Left colon (tissue), 2 donors: ENCODE measurements at places on chromosomes 13 and 19. TPM values are rescaled to one million over a fixed set of nuclear protein-coding genes. Genes with fewer than 3 reads are reported as not detected.
A peak's percentile ranks its signal among the peaks of the same experiment; 100 is the strongest.

GRCh38 chr13:24002206-24002815, 105.0 kb upstream of the C1QTNF9B start:
- DNase-seq, result no peak

- DNase-seq, result peak; percentile 82
These were observed 638 bp downstream of the ADGRE5 start for GRCh38 chr19:14381689-14382474.

GRCh38 chr13:26558074-26558805, 757 bp downstream of the WASF3 start:
- DNase-seq, result no peak

DNA sequence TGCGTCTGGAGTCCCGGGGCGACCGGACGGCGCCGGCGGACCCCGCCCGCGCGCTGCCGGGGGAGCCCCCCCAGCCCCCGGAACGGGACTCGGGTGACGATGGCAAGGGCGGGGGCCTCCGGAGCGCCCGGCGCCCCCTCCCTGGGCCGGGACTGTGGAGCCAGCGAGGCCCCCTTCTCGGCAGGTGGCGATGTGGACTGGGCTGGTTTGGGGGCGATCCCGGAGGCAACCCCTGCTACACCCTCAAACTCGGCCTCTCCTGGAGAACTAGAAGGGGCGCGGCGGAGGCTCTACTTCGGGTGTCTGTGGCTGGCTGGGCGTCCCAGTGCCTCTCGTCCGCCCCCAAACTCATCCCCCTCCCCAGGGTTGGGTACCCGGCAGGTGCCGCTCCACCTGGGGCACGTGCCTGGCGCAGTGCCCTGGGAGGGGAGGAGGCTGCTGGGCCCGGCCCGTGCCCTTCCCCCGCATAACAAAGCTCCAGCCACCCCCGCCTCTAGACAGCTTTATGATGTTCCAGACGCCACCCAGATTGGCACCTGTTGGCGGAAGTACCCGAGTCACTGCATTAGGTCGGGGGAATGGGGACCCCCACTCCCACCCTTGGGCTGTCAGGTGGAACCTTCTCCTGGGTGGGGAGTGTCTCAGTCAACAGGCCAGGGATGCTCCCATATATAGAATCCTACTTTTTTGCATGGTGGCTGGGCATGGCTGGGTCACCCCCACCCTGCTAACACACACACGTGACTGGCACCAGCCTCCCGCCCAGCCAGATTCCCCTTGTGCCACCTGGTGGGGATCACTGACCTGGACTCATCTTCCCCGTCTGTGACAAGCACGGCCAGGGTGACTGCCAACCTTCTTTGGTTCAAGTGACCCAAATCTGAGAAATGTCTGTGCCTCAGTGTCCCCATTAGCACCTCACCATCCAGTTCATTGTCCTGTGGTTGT, 722 bp downstream of the PKN1 start:
- DNase-seq, result peak; percentile 82

DNA sequence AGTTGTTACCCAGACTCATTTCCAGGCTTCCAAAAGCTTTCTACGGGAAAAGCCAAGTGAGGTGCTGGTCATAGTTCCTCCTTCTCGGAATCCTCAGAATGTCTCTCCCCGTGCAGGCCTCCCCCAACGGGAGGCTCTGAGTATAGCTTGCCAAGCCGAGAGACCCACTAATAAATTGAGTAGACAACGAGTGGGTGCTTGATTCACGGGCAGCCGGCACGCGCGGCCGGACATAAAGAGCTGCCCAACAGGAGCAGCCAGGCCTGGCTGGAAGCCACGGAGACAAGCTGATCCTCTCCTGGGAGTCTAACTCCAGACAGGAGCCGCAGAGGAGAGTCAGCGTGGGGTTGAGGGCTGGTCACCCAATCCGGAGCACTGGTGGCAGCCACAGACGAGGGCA, 43.4 kb upstream of the MEDAG start:
- DNase-seq, result peak; percentile 58

- no peak for DNase-seq
These were observed 102.7 kb downstream of the ZAR1L start for GRCh38 chr13:32212421-32212820.

ASPDH gene
- total RNA-seq, result not detected

DNA sequence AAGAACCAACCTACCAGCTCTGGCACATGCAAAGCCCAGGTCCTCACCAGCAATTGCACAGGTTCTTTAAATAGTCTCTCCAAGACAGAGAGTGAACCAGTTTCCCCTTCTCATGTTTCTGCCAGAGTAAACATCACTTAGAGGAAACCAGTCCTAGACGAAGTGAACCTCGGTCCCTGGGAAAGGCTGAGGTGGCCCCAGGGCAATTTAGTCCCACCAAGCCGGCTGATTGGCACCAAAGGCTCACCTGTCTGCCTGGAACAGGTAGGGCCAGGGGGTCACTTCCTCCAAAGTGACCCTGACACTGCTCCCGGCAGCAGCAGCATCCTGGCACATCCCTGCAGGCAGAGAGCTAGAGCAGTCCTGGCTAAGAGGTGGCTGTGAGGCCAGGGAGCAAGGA, 122.9 kb upstream of the ZNF507 start:
- no peak for DNase-seq

DNA sequence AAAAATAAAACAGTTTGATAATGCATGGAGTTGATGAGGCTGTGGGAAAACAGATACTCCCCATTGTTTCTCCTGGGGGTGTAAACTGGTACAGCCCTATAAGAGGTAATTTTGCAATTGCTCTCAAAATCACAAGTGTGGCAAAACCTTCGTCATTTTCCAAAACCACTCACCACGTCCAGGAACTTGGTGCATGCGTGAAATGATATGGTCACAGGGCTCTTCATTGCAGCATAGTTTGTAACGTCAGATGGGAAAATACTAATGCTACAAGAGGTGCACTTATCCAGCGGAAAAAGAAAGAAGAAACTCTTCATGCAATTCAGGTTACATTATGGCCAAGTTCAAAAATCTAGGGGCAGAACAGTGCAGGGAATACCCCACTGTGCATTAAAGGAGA, 11.9 kb upstream of the PLAUR start:
- DNase-seq, result no peak

DNA sequence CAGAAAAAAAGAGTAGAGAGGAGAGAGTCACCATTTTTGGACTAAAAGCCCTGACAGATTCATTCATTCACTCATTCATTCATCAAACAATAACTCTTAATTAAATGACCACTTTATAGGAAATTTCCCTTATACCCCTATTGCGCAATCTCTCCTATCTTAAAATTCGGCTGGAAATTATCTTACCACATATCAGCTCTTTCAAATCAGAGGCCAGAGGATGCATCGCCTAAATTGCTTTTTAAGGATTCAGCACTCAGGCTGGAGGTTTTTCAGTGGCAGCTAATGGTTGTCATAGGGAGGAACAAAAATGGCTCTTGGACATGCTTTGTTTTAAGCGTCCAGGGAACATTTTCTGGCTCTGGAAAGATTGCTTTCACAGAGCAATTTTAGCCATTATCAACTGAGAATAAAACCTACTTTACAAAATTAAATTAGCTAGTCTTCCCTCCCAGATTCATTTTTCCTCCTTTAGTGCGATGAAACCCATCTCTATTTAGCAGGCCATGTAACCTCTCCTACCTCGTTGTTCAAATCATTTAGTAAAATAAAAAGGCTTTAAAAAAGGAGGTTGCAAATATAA, 115.2 kb downstream of the OLFM4 start:
- no peak for DNase-seq

- DNase-seq, result no peak
These were observed 4.6 kb upstream of the NAA16 start for GRCh38 chr13:41306271-41307145.

BST2 gene
- 27.5 TPM for total RNA-seq

GRCh38 chr13:79585033-79585432, 104.1 kb downstream of the NDFIP2 start:
- DNase-seq, result no peak

DNA sequence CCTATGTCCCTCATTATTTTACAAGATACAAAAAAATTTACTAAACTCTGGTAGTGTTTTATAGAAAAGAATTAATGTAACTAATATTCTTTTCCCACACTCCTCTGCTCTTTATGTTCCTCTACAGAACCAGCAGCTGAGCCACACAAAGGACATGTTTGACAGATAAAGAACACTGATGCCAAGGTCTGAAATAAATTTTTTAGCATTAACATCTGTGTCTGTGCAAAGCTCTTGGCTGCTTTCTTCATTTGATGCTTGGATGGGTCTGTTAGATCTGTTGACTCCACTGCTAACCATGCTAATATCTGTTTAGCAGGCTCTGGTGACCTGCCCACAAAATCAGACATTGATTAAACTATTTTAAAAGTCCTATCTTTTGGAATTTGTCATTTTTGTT, 2363.8 kb downstream of the PCDH9 start:
- no peak for DNase-seq

DNA sequence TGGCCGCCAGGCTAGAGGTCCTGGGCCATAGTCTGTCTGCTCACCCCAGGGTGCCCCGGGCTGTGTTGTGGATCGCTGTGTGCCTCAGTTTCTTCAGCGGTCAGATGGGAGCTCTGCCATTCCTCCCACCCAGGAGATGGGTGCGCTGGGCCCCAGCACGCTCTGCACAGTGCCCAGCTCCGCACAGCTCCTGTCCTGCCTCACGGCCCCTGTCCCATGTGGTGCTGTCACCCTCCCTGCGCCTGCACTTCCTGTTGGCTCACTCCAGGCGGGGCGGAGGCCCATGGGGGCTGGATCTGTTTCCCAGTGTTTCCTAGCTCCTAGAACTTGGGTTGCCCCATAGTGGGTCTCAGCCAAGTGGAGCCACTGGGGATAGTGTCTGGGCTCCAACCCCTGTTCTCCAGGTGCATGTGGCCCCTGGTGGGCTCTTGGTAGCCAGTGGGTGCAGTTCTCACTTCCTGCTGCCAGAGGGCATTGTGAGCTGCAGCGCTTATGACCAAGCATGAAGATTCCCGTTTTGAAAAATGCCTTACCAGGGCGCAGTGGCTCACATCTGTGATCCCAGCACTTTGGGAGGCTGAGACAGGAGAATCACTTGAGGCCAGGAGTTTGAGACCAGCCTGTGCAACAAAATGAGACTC, 69.8 kb downstream of the KDM4B start:
- no peak for DNase-seq

STARD13 gene
- 32.9 TPM for total RNA-seq

DNA sequence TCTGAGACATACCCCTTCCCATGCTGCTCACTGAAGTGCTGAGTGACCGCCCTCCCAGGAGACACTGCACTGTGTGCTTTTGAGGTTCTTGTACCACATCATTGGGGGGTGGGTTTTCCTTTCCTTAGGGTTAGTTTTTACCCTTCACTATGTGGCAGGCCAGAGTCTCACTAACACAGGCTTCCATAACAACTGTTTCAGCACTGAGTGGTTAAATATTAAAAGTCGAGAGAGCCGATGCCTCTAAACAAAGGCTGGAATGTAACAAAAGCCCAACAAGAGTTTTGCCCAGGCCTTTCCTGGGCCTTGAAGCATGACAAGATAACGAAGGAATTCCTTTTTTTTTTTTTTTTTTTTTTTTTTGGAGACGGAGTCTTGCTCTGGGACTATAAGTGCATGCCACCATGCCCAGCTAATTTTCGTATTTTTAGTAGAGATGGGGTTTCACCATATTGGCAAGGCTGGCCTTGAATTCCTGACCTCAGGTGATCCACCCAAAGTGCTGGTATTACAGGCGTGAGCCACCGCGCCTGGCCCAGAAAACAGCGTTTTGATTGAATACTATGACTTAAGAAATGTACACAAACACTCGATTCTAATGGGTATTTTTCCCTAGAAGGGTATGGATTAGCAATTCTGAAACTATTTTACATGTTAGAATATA, 46.5 kb downstream of the ZNF823 start:
- no peak for DNase-seq

- DNase-seq, result no peak
These were observed 1736.6 kb upstream of the MIR17HG start for GRCh38 chr13:89610881-89611280.

MAP4K1 gene
- total RNA-seq, result 2.9 TPM

GRCh38 chr19:46069806-46070341, 29.1 kb upstream of the IGFL4 start:
- no peak for DNase-seq

APOE gene
- 88.2 TPM for total RNA-seq

- no peak for DNase-seq
These were observed 24.5 kb downstream of the RDH8 start for GRCh38 chr19:10037809-10038208.

DNA sequence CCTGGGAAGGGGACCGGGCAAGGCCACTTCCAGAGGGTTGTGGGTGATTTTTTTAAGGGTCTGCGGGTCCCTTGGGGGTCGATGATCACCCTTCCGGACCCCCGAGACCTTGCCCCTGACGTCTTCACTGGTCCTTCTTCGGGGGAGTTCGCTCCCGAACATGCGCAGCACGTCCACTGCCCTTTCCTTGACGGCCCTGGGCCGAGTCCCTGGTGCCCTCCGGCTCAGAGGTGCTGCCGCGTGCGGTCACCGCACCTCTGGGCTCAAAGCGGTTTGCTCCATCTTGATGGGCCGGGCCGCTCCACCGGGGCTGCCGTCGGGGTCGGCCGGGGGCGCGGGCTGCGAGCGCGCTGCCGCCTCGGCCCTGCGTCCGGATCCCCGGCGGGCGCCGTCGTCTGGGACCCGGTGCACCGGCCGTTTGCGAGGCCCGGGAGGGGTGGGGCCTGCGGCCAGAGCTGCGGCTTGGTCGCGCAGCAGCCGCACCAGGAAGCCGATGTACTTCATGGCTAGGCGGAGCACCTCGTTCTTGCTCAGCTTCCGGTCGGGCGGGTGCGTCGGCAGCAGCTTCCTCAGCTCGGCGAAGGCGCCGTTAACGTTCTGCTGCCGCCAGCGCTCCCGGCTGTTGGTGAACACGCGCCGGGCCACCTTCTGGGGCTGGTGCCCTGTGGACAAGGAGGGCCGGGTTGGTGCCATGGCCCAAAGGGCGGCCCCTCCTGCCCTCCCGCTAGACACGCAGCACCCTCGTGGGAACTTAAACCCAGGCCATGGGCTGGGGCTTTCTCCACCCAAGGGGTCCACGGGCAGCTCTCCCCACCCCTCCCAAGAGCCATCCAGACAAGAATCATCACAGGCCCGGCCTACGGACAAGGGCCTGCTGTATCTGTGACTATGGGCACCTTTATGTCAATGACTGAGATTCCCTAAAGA, 3.3 kb downstream of the LYL1 start:
- peak; percentile 86 for DNase-seq
